SK-N-SH treated with all-trans-retinoic acid at 6 μM for 48 hours (cell line): ENCODE measurements at places on chromosomes 5 and 9.

DNA sequence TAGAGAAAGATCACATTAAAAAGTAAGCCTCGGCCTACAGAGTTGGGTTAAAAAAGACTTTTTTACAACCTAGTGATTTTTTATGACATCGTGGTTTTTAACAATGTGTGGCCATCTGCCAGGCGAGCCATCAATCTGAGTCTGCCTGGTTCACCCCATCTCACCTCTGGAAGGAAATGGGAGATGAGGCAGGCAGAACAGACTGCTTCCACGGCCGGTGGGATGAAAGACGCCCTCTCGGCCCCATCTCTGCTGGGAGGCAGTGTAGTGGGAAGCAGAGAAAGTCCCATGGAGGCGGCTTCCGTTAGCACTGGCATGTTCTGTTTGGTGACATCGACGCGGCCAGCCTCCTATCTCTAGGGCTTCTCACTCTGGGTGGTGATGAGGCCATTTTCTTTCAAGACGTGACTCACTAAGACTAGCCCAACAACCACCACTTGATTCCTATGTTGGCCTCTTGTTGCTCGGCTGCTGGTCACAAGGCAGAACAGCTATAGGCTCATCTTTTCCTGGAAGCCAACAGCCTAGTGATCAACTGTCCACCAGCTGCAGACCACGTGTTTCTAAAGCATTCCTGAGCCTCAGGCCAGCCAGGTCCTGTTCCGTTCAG is 132.4 kb upstream of the OTULINL start:
- ATAC-seq: peak; percentile 73

DNA sequence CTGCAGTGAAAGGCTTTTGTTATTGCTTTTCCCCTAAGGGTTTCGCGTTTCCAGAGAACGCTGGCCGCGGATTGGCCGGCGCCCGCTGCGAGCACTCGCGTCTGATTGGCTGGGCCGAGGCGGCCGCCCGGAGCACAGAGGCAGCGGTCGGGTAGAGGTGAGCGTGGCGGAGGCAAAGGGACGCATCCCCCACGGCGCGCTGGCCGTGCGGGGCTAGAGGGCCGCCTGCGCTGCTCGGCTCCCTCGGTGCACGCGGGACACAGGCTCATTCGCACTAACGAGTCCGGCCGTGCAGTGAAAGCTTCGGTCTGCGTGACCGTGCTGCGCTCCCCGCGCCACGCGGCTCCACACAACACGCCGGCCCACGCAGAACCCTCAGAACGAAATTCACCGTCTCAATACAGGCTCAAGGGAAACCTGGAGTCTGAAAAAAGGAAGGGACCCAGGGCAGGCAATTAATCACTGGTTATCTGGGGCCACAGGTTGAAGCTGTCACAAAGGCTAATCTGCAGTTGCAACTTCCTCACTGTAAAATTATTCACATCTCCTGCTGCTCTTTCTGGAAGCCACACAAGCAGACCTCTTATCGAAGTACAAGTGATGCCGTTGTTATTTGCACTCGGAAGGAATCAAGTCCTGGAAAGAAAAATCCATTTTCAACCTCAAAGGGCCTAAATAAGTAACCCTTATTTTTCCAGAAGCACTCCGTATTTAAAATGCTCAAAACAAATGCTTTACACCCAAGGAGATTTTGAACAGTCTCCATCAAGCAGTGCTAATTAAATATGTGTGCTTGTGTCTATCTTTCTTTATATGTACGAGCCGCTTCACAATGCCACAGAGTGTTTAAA is 94.6 kb downstream of the ZNF608 start:
- ATAC-seq: peak; percentile 95

DNA sequence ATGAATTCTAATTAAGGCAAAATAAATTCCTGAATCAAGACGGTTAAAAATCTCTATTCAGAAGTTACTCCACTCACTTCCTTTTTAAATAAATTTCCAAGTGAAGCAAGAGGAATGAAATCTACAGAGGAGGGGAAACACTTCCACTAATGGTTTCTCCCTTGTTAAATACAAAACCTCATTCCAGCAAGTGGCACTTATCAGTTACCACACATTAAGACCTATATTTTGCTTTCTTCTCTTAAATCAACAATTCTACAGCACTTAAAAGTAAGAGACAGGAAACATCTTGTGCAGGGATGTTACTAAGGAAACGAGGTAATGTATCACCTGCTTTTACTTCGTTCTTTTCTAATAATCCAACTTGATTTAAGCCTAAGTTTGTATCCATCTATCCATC is 172.6 kb downstream of the RAPGEF6 start:
- ATAC-seq: no peak

DNA sequence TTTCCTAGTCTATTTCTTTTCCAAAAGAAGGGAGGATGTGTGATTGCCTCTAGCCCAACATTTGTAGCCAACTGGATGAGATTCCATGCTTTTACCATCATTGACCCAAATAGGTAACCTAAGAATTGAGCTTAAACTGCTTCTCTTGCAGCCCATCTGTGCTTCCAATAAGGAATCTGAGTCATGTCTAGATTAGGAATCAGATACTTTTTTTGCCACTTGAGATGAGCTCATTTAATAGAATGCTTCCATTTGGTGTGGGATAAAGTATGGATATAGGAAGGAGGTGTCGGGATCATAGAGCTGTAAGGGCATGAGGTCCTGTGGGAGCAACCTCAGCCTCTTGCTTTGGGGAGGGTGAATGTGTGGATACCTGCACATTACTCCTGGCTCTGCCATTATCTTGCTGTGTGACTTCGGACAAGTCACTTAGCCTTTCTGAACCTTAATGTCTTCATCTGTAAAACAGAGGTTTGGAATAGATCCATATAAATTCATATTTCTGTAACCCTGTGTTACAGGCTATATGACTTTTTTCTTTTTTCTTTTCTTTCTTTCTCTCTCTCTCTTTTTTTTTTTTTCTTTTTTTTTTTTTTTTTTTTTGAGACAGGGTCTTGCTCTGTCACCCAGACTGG is 56.2 kb downstream of the MAP1B start:
- ATAC-seq: no peak

GRCh38 chr5:125343015-125343414 is 596.6 kb upstream of the ZNF608 start:
- ATAC-seq: peak; percentile 57

DNA sequence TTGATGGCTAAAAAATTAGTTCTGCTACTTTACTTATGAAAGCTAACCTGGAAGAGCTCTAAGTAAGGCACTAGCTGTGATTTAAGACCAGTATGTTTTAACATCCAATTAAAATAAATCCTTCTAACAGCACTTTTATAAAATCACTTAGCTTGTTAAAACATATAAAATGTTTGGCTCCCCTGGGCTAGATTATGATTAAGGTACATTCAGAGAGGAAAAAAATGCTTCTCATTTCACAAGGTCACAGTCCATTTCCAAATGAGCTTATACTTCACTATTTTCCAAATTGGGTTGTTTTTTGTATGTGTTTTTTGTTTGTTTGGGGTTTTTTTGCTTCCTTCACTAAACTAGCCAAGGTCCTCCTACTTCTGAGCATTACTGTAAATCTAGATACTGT is 875.0 kb upstream of the DMAC1 start:
- ATAC-seq: no peak

DNA sequence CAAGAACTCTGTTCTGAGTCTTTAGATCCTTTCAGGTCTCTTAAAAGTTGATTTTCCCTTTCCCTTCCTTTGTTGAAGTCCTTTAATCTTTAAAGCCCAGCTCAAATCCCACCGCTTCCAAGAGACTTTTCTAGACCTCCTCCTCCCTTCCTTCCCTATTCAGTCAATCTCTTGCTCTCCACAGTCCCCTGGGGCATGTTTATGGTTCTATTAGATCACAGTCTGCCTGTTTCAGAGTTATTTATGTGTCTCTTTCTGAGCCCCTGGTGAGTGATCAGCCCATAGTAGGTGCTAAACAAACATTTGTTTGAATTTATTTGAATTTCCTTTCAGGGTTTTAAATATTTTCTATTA is 7.2 kb upstream of the ARSI start:
- no peak for ATAC-seq

- no peak for ATAC-seq
Measured at GRCh38 chr5:120236360-120236759, 227.7 kb upstream of the PRR16 start.

DNA sequence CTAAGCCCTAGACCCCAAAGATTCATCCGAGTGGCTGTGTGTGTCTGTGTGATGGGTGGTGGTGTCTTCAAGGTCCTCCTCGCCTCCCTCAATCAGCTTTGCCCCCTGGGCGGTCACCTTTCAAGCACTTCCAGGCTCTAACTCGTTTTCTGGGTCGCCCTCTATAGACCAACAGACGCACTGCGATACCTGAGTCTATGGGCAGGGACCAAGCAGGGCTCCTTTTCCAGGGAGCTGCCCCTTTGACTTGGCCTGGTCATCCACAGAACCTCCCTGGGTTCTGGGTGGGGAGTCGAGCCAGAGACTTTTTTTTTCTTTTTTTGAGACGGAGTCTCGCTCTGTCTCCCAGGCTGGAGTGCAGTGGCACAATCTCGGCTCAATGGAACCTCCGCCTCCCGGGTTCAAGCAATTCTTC is 1.1 kb downstream of the SLC27A4 start:
- peak; percentile 88 for ATAC-seq

- ATAC-seq: no peak
Measured at GRCh38 chr9:105541838-105542237, 16.1 kb upstream of the FKTN start.

DNA sequence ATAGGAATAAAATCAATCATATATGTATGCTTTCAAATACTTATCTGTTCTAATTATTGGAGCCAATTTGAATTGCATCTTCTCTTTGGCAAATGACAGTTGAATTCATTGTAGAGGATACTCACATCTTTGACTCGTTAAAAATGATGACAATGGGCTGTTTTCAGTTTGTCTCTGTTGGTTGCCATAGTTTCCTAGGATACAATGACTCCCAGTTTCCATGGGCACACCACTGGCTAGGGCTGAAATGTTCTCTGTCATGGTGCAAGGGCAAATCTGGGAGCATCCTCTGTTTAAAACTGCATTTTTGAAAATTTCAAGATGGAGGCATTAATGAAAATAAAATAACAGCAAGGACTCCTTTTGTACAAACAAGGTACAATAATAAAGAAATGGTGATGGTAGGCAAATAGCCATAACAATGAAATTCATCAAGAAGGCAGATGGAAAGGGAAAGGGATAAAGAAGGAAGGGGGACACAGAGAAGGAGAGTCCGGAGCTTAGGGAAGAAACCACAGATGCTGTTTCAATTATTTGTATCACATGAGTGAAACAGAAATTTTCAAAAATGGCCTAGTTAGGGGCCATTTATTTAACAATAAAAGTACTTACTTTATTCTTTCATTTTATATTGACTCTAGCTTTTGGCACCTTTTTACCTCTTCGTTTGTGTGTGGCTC is 378.8 kb upstream of the SEMA6A start:
- no peak for ATAC-seq

GRCh38 chr5:170662966-170663365 is 120.6 kb upstream of the GABRP start:
- ATAC-seq: no peak

GRCh38 chr5:69046375-69046957 is 47.3 kb upstream of the SLC30A5 start:
- ATAC-seq: no peak

DNA sequence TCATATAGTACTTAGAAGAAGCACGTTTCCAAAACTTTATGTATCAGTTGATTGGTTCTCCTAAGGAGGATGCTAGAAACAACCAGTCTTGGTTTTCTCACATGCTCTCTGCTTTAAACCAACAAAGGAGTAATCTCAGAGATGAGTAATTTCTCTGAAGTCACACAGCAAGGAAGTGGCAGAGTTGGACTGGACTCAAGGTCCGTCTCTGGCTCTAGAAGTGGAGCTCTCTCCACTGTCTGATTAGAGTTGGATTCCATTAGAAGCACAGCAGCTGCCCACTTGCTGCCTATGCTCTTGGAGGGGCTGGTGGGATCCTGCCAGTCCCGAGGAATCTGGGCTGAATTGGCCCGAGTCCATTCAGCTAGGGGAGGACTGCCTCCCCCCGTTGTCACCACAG is 21.0 kb downstream of the RALGPS1 start:
- no peak for ATAC-seq
